ENCODE measurements at places on chromosomes 5 and 9.

GRCh38 chr9:128141604-128142003 is 7.6 kb upstream of the LCN2 start:
- no peak for DNase-seq

DNA sequence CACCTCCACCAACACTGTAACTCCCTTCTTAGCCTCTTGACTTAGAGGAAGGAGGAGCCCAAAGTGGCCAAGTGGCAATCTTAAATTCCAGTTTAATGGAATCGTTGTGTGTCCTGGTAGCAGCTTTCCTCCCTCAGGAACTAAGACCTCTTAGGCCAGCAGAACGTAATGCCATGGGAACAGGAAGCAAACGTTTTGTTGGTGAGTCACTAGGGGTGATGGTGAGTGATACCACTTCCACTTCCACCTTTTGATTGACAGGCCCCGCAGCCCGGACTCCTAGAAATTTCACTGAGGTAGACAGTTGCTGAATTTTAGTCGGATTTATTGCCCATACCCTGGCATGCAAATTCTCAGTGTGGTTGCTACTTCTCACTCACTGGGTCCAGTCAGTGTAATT is 94.2 kb upstream of the FBN2 start:
- DNase-seq: no peak

- DNase-seq: no peak
Measured at GRCh38 chr9:18438300-18438925, 35.5 kb upstream of the ADAMTSL1 start.

- DNase-seq: no peak
Measured at GRCh38 chr5:139611703-139612584, 36.2 kb upstream of the CXXC5 start.

- DNase-seq: no peak
Measured at GRCh38 chr5:195401-196160, 4.3 kb downstream of the LRRC14B start.

DNA sequence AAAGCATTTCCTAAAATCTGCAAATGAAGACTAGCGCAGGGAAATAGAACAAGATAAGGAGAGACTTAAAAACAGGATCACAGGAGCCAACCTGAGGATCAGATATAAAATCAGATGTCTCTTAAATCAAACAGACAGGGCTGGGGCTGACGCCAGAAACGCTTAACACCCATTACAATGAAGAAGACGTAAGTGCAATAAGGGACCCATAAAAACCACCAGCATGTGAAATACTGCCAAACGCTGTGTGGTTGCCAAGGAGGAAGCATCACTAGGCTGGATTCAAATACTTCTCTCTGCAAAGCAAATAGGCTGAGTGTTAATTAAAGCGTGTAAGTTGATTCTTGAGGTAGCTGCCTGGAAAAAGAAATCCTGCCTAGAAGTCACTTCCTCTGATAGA is 74.4 kb upstream of the ATP10B start:
- no peak for DNase-seq

GRCh38 chr9:136856541-136857141 is 4.5 kb downstream of the MAMDC4 start:
- no peak for DNase-seq

- no peak for DNase-seq
Measured at GRCh38 chr5:35274839-35275509, 44.7 kb upstream of the PRLR start.

Data from cortex of kidney (tissue), 1 donor.